ENCODE measurements at places on chromosomes 5 and 9. TPM values are rescaled to one million over a fixed set of nuclear protein-coding genes. Genes with fewer than 3 reads are reported as not detected.

The ANKDD1B gene
- polyA plus RNA-seq = 0.15 TPM

The SH3RF2 gene
- 43.2 TPM for polyA plus RNA-seq

The PCDHGC3 gene
- 32.1 TPM for polyA plus RNA-seq

The ZNG1A gene
- 33.6 TPM for polyA plus RNA-seq

The NUTM2G gene
- polyA plus RNA-seq = 0.06 TPM

The FAM153A gene
- polyA plus RNA-seq = 3.1 TPM

The SV2C gene
- 0.22 TPM for polyA plus RNA-seq

The NTRK2 gene
- polyA plus RNA-seq = 1.2 TPM

The SHISAL2B gene
- polyA plus RNA-seq = not detected

The SPINK7 gene
- polyA plus RNA-seq = 394 TPM

Data from esophagus (tissue), 2 donors.